CD8-positive, alpha-beta memory T cell (primary cell): ENCODE measurements at places on chromosomes 2 and 18. TPM values are rescaled to one million over a fixed set of nuclear protein-coding genes. Genes with fewer than 3 reads are reported as not detected.

DNA sequence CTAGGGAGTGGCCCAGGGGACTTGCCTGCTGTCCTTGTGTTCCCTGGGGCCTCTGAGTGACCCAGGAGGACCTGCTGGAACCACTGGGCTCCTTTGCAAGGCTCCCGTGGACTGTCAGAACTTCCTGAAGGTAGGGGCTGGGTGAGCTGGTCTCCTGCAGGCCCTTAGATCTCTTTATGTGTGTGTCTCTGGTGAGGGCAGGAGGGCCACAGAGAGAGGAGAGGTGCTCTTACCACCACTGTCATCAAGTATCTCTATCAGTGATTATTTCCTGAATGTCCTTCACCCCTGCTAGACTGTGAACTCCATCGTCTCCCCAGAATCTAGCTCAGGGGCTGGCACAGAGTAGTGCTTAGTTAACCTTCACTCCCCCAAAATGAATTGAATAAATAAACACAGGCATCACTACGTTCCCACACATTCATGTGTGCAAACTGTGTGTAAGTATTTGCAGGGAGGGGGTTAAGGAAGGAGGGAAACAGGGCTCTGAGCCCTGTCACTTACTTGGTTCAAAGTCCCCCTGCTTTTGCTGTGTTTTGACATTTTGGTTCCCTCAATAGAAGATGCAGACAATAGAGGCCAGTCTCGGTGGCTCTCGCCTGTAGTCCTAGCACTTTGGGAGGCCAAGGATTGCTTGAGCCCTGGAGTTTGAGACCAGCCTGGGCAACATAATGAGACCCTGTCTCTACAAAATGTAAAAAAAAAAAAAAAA is 100.8 kb upstream of the HAAO start:
- H3K27ac ChIP-seq = no peak overlapping the region
- no peaks in the 10 kb centered on the region for H3K27me3 ChIP-seq
- no peak for DNase-seq
- H3K36me3 ChIP-seq = no peaks in the 10 kb centered on the region
- H3K4me1 ChIP-seq = no peaks in the 10 kb centered on the region
- no peak overlapping the region for H3K4me3 ChIP-seq

- H3K27me3 ChIP-seq = no peaks in the 10 kb centered on the region
- H3K4me3 ChIP-seq = no peak overlapping the region
- DNase-seq = no peak
- no peak overlapping the region for H3K27ac ChIP-seq
- no peaks in the 10 kb centered on the region for H3K36me3 ChIP-seq
These were observed 47.5 kb downstream of the EPAS1 start for GRCh38 chr2:46344706-46345105.

- H3K4me1 ChIP-seq = peaks cover 18% of the 10 kb centered on the region
- H3K4me3 ChIP-seq = peak overlapping the region; percentile 71
- peak overlapping the region; percentile 63 for H3K27ac ChIP-seq
- DNase-seq = no peak
- H3K36me3 ChIP-seq = no peaks in the 10 kb centered on the region
These were observed 839 bp upstream of the GPR148 start for GRCh38 chr2:130728007-130728454.

DNA sequence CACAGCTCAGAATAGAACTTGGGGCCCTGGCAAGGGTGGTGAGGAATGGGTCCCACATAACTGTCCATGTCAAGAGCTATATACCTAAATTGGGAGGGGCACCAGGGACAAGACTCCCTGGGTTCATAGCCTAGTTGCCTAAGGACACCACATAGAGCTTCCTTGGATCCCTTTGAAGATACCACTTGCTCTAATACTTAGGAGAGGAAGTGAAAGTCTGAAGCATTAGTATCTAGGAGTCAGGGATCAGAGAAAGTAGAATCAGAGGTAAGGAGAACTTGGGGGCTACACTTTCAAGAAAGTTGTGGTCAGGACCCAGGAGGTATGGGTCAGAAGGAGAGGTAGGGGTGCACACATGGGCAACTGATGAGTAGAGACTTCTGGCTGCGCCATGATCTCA is 318.2 kb upstream of the SLC39A10 start:
- no peaks in the 10 kb centered on the region for H3K36me3 ChIP-seq
- H3K27ac ChIP-seq = no peak overlapping the region
- H3K4me1 ChIP-seq = no peaks in the 10 kb centered on the region
- no peak overlapping the region for H3K4me3 ChIP-seq

GRCh38 chr2:99640635-99641151 is 150.9 kb upstream of the REV1 start:
- no peaks in the 10 kb centered on the region for H3K27me3 ChIP-seq
- H3K4me1 ChIP-seq = no peaks in the 10 kb centered on the region
- H3K4me3 ChIP-seq = no peak overlapping the region
- H3K36me3 ChIP-seq = no peaks in the 10 kb centered on the region
- no peak overlapping the region for H3K27ac ChIP-seq

GRCh38 chr2:216991563-216991962 is 131.7 kb upstream of the TNP1 start:
- no peak for DNase-seq
- H3K4me1 ChIP-seq = no peaks in the 10 kb centered on the region
- H3K4me3 ChIP-seq = no peak overlapping the region
- no peak overlapping the region for H3K27ac ChIP-seq
- no peaks in the 10 kb centered on the region for H3K36me3 ChIP-seq

DNA sequence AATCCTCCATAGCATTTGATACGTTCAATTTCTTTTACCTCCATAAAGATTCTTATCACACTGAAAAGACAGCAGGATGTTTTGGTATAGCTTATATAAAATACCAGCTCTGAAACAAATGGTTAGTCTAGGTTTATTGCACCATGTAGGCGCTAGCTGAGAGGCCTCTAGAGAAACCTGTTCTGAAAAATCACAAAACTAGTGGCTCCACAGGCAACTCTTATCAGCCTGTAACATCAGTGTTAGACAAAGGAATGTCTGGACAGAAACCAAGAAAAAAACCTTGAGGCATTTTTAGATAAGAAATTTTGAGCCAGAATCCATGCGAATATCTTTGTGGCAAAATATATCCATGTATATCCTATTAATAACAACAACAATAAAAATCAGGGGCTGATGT is 440.4 kb upstream of the MAP2 start:
- no peaks in the 10 kb centered on the region for H3K36me3 ChIP-seq
- H3K27me3 ChIP-seq = no peaks in the 10 kb centered on the region
- no peak overlapping the region for H3K4me3 ChIP-seq
- H3K27ac ChIP-seq = no peak overlapping the region

GRCh38 chr2:211133766-211134165 is 577.4 kb downstream of the CPS1 start:
- no peaks in the 10 kb centered on the region for H3K27me3 ChIP-seq
- no peak overlapping the region for H3K27ac ChIP-seq
- H3K36me3 ChIP-seq = no peaks in the 10 kb centered on the region
- no peaks in the 10 kb centered on the region for H3K4me1 ChIP-seq

DNA sequence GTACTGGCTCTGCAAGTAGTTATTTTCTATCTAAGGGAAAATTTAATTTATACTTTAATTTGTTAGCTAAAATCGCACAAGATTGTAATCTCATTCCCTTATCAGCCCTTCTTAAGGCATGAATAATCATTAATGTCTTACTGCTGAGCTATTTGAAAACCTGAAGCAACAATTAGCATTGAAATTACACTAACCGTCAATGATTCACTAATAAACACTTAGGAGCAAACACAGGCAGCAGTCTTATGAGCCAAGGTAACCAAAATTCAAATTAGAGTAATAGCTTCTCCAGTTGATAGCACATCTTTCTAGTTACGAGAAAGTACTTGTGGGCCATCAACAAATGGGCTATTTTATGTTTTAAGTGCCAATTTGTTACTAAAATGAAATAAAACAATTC is 1289.7 kb downstream of the LRP1B start:
- no peak overlapping the region for H3K4me3 ChIP-seq
- H3K27me3 ChIP-seq = no peaks in the 10 kb centered on the region
- no peaks in the 10 kb centered on the region for H3K4me1 ChIP-seq
- no peaks in the 10 kb centered on the region for H3K36me3 ChIP-seq
- DNase-seq = no peak
- no peak overlapping the region for H3K27ac ChIP-seq

DNA sequence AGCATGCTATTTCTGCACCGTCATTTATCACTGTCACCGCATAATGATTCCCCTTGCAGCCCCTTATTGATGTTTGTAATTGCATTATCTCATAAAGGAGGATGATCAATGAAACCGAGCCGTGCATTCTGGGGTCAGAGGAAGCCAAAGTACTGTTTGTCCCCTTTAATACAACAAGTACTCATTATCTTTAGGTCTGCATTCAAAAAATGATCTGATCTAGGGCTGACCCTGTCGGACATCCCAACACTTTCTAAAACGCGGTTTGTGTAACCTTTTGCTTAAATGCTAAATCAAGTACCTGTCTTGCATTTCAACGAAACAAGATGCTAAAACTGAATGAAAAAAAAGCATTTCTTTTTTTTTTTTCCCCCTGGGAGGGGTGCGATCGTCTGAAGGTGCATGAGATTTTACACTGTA is 143.8 kb downstream of the MEIS1 start:
- no peaks in the 10 kb centered on the region for H3K36me3 ChIP-seq
- H3K27me3 ChIP-seq = peaks cover 26% of the 10 kb centered on the region
- DNase-seq = no peak
- no peak overlapping the region for H3K4me3 ChIP-seq
- H3K27ac ChIP-seq = no peak overlapping the region
- H3K4me1 ChIP-seq = no peaks in the 10 kb centered on the region

DNA sequence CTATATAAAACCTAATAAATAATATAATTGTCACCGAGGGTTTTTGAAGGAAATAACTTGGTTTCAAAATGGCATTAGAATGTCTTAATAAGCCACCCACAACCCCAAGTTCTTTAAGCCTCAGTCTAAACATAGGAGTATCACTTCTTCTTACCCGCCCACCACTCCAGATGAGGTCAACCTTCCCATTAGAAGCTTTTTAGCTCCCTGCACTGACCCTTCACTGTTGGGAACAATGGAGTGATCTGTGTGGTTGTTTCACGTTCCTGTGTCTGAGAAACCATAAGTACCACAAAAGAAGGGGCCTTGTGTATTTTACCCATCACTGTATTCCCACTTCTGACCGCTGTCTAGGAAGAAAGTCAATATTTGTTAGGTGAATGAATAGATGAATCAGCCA is 326.3 kb upstream of the ZNF521 start:
- no peaks in the 10 kb centered on the region for H3K4me1 ChIP-seq
- no peaks in the 10 kb centered on the region for H3K36me3 ChIP-seq
- no peaks in the 10 kb centered on the region for H3K27me3 ChIP-seq
- H3K4me3 ChIP-seq = no peak overlapping the region
- no peak for DNase-seq

DNA sequence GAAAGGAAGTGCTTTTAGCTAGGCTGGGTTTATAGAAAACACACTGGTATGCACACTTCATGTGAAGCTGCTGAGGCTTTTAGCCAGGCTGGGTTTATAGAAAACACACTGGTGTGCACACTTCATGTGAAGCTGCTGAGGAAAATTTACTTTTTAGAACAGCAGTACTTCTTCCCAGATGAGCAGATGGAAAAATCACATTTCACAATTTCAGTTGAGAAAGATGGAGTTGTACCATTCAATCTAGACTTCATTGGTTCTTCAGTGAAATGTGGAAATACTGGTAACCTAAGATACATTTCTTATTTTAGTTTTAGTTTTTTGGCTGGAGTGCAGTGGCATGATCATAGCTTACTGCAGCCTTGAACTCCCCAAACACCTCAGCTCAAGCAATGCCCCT is 11.1 kb downstream of the SNTG2 start:
- no peaks in the 10 kb centered on the region for H3K4me1 ChIP-seq
- no peak overlapping the region for H3K4me3 ChIP-seq
- H3K27ac ChIP-seq = no peak overlapping the region
- H3K36me3 ChIP-seq = no peaks in the 10 kb centered on the region
- DNase-seq = no peak

GRCh38 chr2:182240862-182241371 is 185.9 kb downstream of the PDE1A start:
- no peak for DNase-seq
- H3K4me1 ChIP-seq = no peaks in the 10 kb centered on the region
- H3K27me3 ChIP-seq = no peaks in the 10 kb centered on the region
- no peak overlapping the region for H3K4me3 ChIP-seq
- H3K36me3 ChIP-seq = no peaks in the 10 kb centered on the region

DNA sequence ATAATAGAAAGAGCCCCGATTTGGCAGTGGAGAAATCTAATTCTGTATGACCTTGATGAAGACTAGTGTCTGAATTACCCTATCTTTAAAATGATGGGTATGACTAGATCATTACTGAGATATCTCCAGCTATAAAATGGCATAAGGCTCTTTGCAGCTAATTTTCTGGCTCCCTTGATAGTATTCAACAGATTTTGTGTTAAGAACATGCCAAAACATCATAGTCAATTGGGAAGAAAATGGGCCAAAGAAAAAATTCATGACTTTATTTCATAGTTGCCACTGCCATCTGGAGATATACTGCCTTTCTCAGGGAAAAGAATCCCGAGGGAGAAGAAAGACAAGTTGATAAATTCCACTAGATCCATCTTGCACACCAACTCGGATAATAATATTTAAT is 1618.7 kb downstream of the LRP1B start:
- H3K36me3 ChIP-seq = no peaks in the 10 kb centered on the region
- no peaks in the 10 kb centered on the region for H3K4me1 ChIP-seq
- no peak overlapping the region for H3K4me3 ChIP-seq
- no peaks in the 10 kb centered on the region for H3K27me3 ChIP-seq

DNA sequence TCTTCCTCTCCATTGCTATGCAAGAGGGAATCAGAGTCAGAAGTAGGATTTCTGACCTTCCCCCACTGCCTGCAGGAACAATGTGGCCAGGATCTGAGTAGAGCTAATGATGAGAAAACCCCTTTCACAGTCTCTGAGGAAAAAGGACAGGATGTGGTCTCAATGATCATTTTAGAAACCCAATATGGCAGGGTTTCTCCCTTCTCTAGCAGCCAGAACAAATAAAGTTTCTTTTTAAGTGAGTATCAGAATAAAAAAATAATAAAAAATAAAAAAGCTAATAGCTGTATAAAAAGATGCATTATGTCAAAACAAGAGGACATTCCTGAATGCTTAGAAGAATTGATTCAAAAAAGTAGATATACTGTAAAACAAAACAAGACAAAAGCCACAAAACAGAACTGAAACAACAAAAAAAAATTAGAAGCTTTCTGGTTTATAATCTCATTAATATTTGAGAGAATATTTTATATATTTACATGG is 1124.9 kb upstream of the ZEB2 start:
- H3K27ac ChIP-seq = no peak overlapping the region
- no peaks in the 10 kb centered on the region for H3K36me3 ChIP-seq
- no peak for DNase-seq
- no peaks in the 10 kb centered on the region for H3K27me3 ChIP-seq

- no peak for DNase-seq
- H3K4me1 ChIP-seq = no peaks in the 10 kb centered on the region
- no peaks in the 10 kb centered on the region for H3K27me3 ChIP-seq
- H3K36me3 ChIP-seq = no peaks in the 10 kb centered on the region
- no peak overlapping the region for H3K27ac ChIP-seq
- no peak overlapping the region for H3K4me3 ChIP-seq
These were observed 1072.1 kb upstream of the FANCL start for GRCh38 chr2:59312967-59313940.

- peaks cover 4% of the 10 kb centered on the region for H3K4me1 ChIP-seq
- DNase-seq = no peak
- H3K36me3 ChIP-seq = no peaks in the 10 kb centered on the region
- no peak overlapping the region for H3K27ac ChIP-seq
- no peaks in the 10 kb centered on the region for H3K27me3 ChIP-seq
These were observed 15.4 kb upstream of the ACYP2 start for GRCh38 chr2:54099829-54100585.

CLEC4F gene
- not detected for total RNA-seq

NT5C1B gene
- not detected for total RNA-seq

IL36RN gene
- not detected for total RNA-seq

HOXD1 gene
- not detected for total RNA-seq

APCDD1 gene
- not detected for total RNA-seq

UGT1A4 gene
- total RNA-seq = not detected

SIX3 gene
- not detected for total RNA-seq
